ENCODE measurements at places on chromosomes 3 and 15.

GRCh38 chr3:149670742-149671492 is 13.1 kb upstream of the WWTR1 start:
- no peak for DNase-seq

DNA sequence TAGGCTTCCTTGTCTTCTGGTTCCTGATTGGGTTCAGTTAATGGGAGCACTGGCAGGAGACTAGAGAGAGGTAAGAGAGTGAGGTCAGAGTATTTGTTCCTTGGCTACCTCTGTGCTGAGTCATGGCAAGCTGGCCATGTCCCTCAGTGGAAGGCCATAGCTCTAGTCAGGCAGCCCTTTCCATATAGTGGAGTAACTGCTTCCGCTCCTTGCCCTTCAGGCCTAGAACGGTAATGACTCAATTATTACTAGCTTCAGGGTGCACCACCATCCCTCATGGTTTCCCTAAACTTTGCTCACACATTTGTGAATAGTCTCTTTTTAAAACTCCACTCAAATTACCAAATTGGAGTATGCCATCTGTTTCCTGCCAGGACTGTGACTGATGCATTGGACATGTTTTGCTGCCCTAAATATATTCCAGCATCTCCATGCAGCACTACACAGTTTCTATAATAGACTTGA is 10.5 kb upstream of the ANO10 start:
- DNase-seq = peak; percentile 2

- DNase-seq = no peak
These were observed 50.8 kb upstream of the PRR23E start for GRCh38 chr3:127141921-127142730.

GRCh38 chr3:124229836-124230235 is 237.9 kb upstream of the ROPN1 start:
- no peak for DNase-seq

DNA sequence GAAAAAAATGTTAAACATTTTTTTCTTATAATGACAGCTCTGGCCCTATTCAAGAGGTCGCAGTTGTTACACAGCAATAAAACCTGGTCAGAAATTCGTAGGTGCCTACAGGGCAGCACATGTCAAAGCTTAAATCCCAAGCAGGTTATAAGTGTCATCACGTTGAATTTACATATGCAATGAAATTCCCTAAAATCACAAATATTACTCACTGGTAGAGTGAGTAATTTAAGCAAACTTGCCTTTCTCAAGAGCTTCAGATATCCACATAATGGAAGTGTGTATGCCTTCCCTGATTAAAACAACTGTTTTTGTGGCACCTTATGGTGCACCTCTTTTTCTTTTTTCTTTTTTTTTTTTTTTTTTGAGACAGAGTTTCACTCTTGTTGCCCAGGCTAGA is 90.7 kb upstream of the FNDC3B start:
- no peak for DNase-seq

DNA sequence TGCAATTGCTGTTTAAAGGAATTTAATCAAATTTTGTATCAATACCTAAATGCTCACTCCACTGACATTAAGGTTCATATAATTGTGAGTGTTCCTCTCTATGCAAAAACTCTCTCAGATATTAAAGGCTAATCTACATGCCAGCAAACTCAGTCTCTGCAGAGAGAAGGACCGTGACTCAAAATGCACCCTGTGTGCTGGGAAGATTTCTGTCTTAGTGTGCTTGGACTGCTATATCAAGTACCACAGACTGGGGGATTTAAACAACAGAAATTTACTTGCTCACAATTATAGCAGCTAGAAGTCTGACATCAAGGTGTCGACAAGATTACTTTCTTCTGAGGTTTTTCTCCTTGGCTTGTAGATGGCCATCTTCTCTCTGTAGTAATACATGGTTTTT is 18.6 kb upstream of the PFN2 start:
- no peak for DNase-seq

DNA sequence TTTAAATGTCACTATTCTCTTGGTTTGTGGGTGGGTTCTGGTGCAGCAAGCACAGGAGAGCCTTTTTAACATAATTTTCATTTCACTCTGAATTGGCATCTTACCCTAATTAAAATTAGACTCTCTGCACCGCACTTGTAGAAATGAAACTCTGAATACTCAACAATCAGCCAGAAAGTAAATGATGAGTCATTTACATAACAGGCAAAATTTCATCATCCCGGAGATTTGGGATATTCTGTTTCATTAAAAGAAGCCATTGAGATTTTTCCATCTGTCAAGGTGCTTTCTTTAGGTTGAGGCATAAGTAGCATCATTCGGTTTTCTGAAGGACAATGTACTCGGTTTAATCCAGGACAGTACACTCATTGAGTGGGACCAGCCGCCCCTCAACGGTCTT is 111.0 kb downstream of the RFTN1 start:
- DNase-seq = no peak

DNA sequence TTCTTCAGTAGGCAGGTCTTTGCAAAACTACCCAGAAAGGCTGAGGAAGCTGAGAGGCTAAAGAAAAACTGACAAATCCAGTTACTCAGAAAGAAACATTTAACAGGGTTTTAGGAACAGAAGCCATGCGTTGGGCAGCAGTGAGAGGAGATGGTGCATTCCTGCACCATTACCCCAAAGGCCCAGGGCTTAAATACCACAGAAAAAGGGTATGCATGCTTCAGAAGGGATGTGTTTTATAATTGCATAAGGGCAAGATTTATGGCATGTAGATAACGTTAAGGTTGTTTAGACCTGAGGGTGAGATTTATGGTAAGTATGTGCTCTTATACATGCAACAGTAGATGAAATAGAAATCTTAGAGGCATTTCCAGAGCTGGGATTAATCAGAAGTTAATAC is 10.0 kb downstream of the C3orf52 start:
- DNase-seq = no peak

GRCh38 chr15:80072285-80072994 is 13.0 kb downstream of the ZFAND6 start:
- no peak for DNase-seq

DNA sequence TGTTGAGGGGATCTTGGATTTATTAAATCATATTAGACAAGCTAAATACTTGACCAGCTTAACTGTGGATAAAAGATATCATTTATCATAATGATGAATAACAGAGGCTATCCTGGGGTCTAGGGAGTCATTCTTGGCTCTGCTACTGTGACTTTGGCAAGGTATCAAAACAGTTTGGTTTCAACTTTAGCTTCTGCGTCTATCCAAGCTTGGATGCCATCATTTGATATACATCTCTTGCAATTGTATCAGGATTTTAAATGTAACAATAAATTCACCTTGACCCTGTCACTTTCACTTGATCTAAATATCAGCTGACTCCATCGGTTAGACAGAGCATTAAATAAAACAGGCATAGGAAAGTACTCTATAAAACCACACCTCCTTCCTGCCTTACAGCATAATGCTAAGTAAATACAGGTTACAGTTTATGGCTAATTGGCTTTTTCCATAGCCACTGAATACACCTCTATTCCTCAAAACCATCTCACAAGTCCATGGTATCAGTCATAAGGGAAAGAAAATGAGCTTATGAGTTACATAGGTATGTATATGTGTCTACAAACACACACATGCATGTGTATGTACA is 262.9 kb downstream of the CTNNB1 start:
- DNase-seq = no peak

DNA sequence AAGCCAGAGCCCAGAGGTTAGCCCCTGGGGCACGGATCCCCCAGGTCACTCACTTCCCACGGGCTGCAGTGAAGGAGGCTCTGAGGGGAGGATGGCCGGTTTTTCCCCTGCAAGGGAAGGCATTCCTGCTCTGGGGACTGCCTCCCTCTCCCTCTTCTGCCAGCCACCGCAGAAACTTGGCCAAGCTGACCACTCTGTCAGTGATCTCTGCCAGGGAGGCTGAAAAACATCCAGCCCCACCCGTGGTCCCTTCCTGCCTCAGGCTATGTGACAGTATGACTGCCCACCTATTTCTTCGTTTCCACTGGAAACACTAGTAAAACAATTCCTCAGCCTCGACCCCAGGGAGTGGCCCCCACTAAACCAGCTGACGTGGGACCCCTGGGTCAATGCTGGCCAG is 14.6 kb upstream of the FANCD2 start:
- no peak for DNase-seq

DNA sequence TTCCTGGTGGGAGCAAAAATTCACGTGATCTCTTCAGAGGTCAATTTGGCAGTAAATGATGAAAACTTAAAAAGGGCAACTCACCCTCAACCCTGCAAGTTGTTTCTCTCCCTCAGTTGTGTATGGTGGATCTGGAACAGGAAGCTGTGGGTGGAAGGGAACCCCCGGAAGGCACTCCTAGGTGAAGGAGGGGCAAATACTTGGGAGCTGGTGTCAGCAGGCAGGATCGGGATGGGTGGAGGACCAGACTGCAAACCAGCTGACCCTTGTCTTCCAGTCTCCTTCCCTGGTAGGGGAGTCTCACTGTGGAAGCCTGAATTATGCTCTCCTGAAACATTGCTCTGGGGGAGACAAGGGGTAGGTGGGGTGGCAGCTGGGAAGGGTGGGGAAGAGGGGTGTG is 33.5 kb downstream of the PRR23E start:
- no peak for DNase-seq

DNA sequence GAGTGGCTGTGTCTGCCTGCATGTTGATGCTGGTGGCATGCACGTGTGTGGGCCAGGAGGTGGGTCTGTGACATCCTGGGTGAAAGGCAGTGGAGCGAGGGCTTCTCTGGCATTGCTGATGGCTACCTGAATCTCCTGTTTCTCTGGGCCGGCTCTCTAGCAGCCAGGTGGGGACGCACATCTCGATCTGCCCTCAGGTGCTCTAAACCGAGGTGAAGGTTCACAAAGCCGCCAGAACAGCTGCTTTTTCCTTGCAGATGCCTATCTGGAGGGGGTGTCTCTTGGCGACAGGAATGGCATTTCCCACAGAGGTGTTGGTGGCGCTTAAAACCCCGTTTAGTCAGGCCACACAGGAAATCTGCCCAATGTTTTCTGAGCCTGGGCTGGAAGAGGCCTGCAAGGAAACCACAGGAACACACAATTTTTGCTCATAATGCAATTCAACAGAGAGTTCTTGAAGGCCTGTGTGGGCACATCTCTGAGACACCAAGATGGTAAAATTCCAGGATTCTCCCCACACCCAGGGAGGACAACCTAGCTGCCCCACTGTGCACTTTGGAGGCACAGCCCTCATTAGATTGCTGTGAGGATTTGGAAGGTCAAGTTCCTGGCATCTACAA is 11.9 kb downstream of the TMEM158 start:
- DNase-seq = no peak

GRCh38 chr3:22475665-22476240 is 724.7 kb upstream of the ZNF385D start:
- DNase-seq = no peak

- DNase-seq = no peak
These were observed 6.4 kb downstream of the TMEM207 start for GRCh38 chr3:190443257-190443656.

- DNase-seq = no peak
These were observed 388 bp downstream of the ACY1 start for GRCh38 chr3:51983578-51984268.

DNA sequence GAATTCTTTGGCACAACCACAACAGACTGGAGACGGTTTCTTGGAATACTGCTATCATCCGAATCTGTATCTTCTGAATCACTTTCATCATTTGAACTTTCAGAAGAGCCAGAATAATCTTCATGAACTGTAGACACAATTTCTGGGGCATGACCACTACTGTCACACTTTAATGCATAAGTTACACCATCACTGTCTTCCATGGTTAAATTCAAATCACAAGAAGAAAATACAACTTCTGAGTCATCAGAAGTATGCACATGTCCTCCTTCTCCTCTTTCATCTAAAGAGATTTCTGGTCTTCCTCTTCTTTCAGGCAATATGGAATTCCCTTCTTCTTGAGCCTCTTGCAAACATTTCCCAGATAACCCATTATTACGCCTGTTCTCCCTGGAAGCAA is 42.5 kb downstream of the SETD2 start:
- no peak for DNase-seq

- no peak for DNase-seq
These were observed 128.1 kb downstream of the RPL22L1 start for GRCh38 chr3:170741756-170742529.

- DNase-seq = peak; percentile 19
These were observed 28.1 kb downstream of the ZNF589 start for GRCh38 chr3:48268936-48269561.

GRCh38 chr3:38121832-38122461 is 15.0 kb downstream of the ACAA1 start:
- DNase-seq = no peak

DNA sequence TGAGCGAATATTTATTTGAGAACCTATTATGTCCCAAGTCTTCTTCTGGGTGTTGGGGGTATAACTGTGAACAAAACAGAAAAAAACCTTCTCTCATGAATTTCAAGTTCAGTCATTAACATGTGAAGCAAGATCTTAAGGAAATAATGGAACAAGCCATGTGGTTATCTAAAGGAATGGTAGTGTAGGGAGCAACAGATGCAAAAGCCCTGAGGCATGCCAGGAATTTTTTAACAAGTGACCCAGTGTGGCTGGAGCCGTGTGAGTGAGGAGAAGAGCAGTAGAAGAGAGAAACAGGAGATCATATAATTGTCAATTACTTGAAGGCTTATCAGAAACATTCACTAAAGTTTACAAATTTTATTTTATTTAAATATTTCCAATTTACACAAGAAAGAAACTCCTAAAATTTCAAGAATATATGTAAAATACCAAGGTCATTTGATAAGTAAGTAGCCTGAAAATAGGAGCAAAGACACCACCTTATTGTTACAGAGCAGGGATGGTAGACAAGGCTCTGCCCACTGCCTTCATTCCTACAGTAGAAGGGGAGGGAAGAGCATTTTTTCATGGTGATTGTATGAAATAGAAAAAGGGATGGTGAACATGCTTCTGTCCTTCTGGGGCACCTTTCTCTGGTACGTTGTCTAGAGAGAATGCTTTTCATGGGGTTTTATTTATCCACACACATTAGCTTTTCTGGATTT is 345.1 kb downstream of the PLOD2 start:
- DNase-seq = no peak

- no peak for DNase-seq
These were observed 447.8 kb downstream of the MFSD1 start for GRCh38 chr3:159249472-159250174.

DNA sequence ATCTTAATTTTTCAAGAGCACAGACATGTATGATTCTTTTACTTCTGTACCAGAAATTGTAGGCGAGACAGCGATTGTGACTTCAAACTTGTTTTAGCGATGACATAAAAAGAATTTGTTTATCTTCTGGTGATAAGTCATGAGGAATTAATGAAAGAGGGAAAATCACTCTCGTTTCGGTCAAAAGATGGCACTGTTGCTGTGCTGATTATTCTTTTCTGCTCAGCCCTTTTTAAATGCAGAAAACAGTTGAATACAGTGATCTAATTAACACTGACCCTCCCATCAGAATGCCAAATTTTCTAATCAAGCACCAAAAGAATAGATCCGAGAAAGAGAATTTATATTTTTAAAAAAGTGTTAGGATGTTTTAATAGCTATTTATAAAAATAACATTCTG is 52.6 kb downstream of the NSUN3 start:
- DNase-seq = no peak
